ENCODE measurements at places on chromosomes 13 and 19.
A peak's percentile ranks its signal among the peaks of the same experiment; 100 is the strongest.

GRCh38 chr13:107324416-107325204 lies 756.7 kb upstream of the ARGLU1 start:
- DNase-seq: no peak

DNA sequence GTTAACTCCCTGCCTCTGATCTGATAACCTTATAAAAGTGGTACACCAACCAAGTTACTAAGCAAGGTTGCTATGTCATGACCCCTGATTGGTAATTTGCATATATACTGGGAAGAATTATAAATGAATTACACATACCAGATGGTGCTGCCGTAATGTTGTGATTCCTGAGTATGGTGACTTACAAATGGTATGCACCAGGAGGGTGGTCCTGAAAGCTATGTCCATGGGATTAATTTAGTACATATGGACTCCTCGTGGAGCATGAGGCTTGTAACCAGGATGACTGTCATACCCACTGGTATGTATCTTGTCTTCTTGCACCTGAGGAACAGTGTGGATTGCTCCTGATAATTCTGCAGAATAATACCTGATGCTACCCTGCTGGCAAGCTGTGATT lies 240.6 kb downstream of the GPC6 start:
- DNase-seq: no peak

GRCh38 chr19:3098515-3099346 lies 4.6 kb downstream of the GNA11 start:
- DNase-seq: no peak

GRCh38 chr13:107778094-107778493 lies 437.2 kb downstream of the LIG4 start:
- no peak for DNase-seq

GRCh38 chr19:33819880-33820781 lies 23.5 kb downstream of the KCTD15 start:
- DNase-seq: peak; percentile 46

DNA sequence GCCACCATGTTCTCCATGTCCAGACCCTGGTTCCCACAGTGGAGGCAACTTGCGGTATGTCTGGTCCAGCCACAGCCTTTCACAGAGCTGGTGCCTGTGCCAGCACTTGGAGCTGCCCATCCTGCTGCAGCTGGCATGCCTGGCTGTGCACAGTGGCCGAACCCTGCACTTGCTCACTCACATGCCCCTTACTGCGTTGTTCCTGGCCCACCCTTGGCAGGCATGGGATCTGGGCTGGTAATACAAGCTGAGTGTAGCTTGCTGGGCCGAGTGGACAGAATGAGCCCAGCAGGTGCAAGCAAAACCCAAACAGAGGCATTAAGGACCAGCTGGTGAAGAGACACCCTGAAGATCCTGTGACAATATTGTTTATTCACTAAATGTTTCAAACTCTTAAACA lies 583.9 kb upstream of the SLITRK6 start:
- DNase-seq: no peak

- DNase-seq: no peak
Observed at GRCh38 chr19:20164456-20164855, 2.6 kb upstream of the ZNF486 start.

- DNase-seq: no peak
Observed at GRCh38 chr19:7986321-7987113, 18.9 kb downstream of the ELAVL1 start.

DNA sequence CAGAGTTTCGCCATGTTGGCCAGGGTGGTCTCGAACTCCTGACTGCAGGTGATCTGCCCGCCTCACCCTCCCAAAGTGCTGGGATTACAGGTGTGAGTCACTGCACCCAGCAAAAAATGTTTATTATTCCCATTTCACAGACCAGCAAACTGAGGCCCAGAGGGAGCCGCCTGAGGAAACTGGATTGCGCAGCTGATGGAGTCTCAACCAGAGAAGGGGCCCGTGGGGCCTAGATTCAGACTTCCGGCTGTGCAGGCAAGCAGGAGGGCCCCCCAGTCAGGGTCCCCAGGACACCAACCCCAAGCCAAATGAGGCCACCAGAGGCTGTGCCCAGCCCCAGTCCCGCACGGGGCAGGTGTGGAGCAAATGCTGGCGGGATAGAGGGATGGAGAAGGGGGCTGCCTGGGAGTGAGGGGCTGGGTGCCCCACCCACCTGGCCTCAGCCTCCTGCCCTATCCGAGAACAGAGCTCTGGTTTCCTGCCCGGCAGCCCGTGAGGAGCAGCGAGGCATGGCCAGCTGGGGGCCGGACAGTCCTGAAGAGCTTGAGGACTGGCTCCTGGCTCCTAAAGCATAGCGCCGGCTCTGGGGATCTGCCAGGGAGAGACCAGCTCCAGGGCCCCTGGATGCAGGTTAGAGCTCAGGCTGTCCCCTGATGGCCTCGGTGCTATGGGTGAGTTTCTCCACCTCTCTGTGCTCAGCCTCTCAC lies 22.0 kb downstream of the MISP start:
- DNase-seq: no peak

GRCh38 chr19:13884726-13885591 lies 8.0 kb downstream of the NANOS3 start:
- DNase-seq: no peak

- no peak for DNase-seq
Observed at GRCh38 chr13:34350671-34351070, 532.7 kb downstream of the RFC3 start.

- DNase-seq: no peak
Observed at GRCh38 chr19:16435238-16435917, 36.4 kb downstream of the EPS15L1 start.

DNA sequence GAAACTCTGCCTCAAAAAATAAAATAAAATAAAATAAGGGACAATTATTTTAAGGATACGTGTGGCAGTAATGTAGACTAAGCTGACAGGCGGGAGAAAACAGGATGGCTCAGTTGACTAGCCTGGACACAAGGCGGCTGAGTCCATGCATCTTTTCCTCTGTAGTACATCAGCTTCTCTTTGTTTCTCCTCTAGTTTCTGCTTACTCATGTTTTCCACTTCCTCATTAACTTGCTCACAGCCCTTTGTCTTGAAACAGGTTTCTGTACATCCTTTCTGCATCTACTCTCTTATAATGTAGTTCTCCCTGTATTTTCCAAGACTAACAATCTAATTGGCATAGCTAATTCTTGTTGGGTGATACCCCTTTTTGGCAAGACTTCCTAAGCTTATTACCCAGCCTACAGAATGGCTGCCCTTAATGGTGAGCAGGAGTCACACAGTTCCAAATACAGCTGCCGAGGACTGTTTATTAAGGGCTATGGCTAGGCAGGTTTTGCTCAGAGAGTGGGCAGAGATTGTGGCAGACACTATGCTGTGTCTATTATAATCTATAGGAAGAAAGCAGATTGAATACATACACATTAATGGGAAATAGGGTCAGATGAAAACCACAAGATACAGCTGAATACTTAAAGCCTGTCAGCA lies 58.7 kb upstream of the KLF5 start:
- no peak for DNase-seq

All from activated T-helper 1 cell treated with Interleukin-2 at 50 U/mL for 16 hours (primary cell).